ENCODE measurements at places on chromosomes 3 and 15.

DNA sequence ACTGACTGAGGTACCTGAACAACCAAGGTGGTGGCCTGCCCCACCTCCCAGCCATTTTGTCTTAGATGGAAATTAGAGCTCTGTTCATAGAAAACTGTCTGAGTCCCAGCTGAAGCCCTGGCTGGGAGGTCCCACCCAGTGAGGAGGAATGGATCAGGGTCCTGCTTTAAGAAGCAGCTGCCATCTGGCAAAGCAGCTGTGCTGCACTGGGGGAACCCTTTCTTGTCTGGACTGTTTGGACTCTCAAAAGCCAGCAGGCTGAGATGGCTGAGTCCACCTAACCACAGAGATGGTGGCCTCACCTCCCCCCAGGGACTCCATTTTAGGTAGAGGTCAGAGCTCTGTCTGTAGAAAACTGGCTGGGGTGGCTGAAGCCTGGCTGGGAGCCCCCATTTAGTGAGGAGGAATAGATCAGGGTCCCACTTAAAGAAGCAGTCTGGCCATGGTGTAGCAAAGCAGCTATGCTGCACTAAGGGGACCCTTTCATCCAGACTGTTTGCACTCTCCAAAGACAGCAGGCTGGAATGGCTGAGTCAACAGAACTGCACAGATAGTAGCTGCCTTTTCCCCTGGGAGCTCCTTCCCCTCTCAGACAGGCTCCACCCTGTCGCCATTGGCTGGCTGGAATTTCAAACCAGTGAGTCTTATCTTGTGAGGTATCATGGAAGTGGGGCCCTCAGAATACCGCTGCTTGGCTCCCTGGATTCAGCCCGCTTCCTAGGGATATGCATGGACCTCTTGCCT, 116.9 kb downstream of the EPHA6 start:
- DNase-seq = no peak

DNA sequence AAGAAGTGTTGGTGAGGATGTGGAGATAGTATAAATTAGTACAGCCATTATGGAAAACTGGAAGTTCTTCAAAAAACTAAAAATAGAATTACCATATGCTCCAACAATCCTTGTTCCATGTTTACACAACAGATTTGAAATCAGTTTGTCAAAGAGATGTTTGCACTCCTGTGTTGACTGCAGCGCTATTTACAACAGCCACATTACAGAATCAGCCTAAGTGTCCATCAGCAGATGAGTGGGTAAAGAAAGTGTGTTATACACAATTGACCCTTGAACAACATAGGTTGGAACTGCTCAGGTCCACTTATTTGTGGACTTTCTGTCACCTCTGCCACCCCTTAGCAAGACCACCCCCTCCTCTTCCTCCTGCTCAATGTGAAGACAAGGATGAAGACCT, 34.7 kb downstream of the LMLN start:
- no peak for DNase-seq

DNA sequence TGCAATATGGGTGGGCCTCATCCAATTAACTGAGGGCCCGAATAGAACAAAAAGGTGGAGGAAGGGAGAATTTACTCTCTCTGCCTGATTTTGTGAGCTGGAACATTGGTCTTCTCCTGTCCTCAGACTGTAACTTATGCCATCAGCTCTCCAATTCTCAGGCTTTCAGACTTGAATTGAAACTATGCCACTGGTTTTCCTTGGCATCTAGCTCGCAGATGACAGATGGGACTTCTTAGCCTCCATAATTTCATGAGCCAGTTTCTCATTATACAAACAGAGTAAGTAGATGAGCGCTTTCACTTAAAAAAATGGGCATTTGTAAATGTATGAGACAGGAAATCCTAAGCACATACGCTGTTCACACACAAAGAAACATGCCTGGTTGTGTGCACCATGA, 8.7 kb upstream of the PTX3 start:
- no peak for DNase-seq

GRCh38 chr3:146883288-146883687, 278.1 kb upstream of the PLSCR5 start:
- no peak for DNase-seq

- no peak for DNase-seq
These were observed 1.7 kb downstream of the ITPR1 start for GRCh38 chr3:4494895-4495264.

GRCh38 chr3:193556841-193557240, 2.1 kb upstream of the ATP13A4 start:
- no peak for DNase-seq

GRCh38 chr3:4395448-4395847, 71.6 kb downstream of the SUMF1 start:
- no peak for DNase-seq

DNA sequence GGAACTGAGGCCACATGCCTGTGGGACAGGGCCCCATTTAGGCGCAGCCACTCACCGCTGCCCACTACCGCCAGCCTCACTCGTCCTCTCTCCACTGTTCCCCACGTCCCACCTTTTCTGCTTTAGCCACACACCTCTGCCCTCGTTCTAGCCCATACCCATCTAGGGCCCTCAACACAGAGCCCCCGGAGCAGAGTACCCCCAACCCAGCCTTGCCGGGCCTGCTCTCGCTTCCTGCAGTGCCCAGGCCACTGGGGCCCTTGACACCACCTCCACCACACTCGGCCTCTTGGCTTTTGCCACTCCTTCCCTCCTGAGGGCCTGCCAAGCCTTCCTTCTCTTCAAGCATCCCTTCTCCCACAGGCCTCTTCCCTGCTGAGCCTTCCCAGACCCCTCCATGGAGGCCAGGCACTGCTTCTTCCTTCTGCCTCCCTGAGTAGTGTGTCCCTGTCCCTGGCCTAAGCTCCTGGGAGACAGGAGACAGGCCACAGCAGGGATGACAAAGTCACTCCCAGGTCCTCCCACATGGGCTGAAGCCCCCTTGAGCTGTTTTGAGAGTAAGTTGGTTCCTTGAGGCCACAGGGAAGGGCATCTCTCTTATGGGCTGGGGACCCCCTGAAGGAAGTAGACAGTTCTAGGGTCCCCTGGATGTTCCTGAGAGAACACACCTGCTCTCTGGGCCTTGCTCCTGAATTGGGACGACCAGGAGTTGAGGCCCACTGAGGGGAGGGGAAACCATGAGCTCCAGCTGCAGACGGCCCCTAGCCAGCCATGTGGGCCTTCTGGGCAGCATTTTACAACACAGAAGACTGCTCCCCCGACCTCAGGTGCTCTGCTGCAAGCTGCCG, 4.4 kb downstream of the PRSS50 start:
- DNase-seq = no peak

DNA sequence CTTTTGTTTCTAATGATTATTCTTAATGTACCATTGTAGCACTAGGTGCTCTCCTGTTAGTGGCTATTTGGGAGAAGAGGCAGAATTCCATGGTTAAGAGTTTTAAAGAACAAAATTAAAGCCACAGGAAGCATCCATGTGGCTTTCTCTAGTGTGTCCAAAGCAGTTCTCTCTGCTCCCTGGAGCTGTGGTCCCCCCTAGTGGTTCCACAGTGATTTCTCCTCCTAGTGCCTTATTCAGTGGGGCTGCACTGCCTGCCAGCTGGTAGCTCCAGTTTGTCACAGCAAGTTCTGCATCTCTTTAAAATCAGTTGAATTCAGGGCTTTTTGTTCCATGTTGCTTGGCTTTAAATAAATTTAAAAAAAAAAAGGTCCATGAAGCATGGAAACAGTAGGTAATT, 39.6 kb upstream of the FAM98B start:
- no peak for DNase-seq

DNA sequence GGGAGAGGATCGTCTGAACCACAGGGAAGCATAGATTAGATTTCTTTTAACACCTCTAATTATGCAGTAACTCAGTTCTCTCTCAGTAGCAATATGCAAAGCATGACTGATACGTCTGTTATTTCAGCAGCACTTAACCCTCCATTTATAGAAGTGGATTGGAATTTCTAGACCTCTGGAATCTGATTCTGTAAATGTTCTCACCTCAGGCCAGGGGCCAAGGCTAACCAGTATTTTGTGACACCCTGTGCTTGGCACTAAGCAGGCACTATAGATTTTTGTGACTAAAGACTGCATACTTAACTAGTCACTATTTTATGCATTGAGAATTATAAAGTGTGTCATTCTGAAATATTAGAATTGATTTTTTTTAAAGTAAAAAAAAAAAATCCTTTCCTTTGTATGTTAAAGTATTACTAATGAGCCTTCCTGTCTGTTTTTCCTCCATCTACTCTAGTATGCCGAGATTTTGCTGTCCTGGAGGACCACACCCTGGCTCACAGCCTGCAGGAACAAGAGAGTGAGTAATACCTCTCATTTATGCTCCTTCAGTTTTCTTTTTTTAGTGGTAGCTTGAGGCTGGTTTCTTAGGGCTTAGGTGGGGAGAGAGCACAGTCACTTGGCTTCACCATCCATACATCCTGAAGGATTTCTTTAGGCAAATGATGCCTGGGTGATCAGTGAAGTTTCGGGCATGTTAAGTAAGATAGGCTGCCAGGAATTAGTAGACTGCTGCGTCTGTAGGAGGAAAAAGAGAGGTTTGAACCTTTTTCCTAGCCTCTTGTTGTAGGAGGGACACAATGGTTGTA, 26.5 kb upstream of the UTS2B start:
- DNase-seq = no peak

DNA sequence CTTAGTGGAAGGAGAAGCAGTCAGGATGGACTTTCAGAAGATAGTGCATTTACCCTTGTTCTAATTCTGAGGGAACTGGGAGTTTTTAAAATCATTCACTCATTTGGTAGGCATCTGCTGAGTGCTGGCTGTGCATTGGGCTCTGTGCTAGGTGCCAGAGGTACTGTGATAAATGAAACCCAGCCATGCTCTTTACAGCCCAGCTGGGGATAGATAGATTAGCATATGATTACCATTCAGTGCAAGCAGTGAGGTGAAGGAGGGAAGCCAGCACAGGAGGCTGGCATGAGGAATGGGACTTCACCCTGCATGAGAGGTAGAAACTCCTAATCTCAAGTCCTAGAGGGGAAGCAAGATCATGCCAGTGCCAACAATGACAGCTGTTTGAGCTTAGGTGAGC, 361.9 kb upstream of the TRIM42 start:
- DNase-seq = no peak

DNA sequence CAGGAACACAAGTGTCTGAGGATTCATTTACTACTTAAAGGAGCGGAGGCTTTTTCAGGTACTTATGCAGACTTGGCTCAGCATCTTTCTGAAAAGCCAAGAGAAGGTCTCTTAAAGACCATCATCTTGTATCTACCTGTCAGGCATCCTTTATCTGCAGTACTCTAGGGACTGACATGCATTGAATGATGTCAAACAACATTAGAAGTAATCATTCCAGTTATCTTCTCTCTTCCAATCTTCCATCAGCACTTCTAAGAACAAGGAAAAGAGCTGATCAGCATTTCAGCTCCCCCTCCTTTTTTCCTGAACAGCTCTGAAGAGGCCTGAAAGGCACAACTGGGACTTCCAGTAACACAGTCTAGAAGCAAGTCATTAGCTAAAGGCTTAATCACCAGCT, 214.8 kb downstream of the KCNH8 start:
- DNase-seq = no peak

GRCh38 chr3:182508919-182509711, 284.2 kb upstream of the ATP11B start:
- no peak for DNase-seq

- DNase-seq = no peak
These were observed 568 bp upstream of the NEK4 start for GRCh38 chr3:52771334-52771681.

DNA sequence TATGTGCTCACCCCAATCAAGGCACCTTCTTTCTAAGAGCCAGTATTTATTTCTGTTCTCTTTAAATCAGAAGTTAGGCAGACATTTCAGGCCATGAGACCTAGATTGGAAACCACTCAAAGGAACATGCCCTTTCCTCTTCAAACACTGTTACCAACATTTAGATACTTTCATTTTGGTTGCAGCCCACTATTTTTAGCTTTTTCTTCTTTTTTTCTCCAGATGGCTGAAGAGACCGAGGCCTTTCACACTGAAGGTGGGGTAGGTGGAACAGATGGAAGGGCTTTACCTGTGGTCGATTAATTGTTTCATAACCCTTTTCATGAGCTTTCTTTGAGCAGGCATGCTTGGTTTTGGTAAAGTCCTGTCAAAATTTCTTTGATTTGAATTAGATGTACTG, 10.9 kb upstream of the LZTFL1 start:
- DNase-seq = no peak

- DNase-seq = no peak
These were observed 116.1 kb downstream of the ANP32A start for GRCh38 chr15:68704496-68705021.

GRCh38 chr15:35506272-35506870, 39.6 kb downstream of the DPH6 start:
- DNase-seq = no peak

- DNase-seq = peak; percentile 88
These were observed 1.5 kb downstream of the SNRPN start for GRCh38 chr15:24956111-24956838.

DNA sequence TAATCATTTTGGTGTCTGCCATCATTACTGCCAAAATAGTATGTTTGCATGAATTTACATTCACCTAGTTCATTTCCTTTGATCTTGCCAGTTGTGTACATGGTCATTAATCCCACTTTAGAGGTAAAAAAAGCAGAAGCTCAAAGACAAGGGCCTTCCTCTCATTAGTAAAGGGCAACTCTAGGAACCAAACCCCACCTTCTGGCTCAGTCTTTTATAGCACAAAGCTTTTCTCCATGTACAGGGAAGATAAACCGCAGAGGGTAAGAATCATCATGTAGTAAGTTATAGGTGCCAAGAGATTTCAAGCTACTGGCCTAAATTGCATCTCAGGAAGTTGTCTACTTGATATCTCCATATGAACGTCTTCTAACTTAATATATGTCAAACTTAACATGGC, 19.3 kb upstream of the SPG21 start:
- no peak for DNase-seq

- DNase-seq = no peak
These were observed 619.2 kb downstream of the DIPK2A start for GRCh38 chr3:144590854-144591253.

DNA sequence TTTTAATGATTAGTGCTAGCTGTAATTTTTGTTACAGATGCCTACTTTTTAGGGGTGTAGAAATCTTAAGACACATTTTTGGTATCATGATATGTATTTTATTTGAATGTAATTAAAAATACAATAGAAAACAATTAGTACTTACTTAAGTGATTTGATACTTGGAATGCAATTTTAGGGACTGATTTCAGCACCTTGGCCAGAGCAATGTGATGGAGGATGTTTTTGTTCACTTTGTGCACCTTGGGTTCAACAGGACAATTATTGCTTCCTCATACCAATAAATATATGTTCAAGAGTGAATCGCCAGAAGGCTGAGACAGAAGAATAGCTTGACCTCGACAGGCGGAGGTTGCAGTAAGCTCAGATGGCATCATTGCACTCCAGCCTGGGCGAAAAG, 22.3 kb downstream of the GMNC start:
- DNase-seq = no peak

Data from CD4-positive, alpha-beta T cell (primary cell).